ENCODE measurements at places on chromosomes 5 and 9. TPM values are rescaled to one million over a fixed set of nuclear protein-coding genes. Genes with fewer than 3 reads are reported as not detected.

GRCh38 chr5:170132269-170132975 lies 26.7 kb downstream of the FOXI1 start:
- DNase-seq: peak; percentile 83

- peak; percentile 33 for DNase-seq
Measured at GRCh38 chr9:85741095-85741874, 469 bp downstream of the AGTPBP1 start.

DNA sequence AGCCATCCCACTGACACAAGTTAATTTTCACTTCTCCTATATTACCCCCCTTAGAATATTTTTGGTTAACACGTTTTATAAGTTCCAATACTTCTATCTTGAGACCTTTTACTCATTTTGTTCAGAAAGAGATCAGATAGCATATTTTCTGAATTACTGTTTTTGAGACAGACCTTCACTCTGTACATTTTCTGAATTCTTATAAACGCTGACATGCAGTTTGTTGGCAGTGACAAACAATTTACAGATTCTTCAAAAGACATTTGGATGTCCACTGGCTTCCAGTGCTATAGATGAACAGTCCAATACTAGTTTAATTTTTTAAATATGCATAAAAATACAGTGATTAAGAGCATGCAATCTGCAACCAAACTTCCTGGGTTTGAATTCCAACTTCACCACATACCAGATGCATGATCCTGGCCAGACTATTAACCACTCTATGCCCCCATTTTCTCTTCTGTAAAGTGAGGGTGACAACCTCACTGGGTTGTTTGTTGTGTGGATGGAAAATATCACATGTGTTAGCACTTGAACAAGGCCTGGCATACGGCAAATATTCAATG lies 142.1 kb downstream of the AGTPBP1 start:
- DNase-seq: no peak

DNA sequence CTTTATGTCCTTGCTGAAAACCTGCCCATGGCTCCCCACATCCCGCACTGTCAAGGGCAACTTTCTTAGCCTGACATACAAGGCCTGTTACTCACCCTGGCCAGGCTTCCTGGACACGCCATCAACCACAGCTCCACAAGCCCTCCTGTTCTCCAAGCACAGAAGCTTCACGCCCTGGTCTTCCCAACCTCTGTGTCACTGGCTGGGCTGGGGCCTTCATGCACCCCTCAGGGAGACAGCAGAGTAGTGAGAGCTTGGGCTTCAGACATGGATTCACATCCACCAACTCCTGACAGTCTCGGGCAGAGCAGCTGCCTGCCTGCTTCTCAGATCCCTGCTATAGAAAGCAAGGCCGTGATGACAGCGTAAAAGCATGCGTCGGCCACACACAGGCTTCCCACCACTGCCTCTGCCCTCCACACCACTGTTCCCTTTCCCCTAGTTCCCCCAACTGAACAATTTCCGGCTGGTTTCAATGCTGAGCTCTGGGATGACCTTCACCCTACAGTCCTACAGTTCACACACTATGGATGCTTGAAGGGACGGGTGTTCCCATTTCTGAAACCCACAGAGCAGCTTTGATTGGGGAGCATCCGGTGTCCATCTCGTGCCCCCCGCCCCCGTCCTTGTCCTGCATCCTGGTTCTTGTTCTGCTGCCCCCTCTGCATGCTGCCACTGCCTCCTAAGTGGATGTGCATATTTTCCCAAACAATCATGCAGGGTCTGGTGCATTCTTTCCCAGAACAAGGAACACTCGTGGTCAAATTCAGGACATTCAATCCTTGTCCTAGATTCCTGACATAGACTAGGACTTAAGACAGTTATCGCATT lies 33.4 kb upstream of the ADAMTS2 start:
- no peak for DNase-seq

- no peak for DNase-seq
Measured at GRCh38 chr5:74540622-74541021, 99.9 kb downstream of the ENC1 start.

GRCh38 chr5:8057769-8058168 lies 188.8 kb downstream of the MTRR start:
- DNase-seq: no peak

GRCh38 chr5:153974131-153974812 lies 64.4 kb downstream of the FAM114A2 start:
- DNase-seq: peak; percentile 29

DNA sequence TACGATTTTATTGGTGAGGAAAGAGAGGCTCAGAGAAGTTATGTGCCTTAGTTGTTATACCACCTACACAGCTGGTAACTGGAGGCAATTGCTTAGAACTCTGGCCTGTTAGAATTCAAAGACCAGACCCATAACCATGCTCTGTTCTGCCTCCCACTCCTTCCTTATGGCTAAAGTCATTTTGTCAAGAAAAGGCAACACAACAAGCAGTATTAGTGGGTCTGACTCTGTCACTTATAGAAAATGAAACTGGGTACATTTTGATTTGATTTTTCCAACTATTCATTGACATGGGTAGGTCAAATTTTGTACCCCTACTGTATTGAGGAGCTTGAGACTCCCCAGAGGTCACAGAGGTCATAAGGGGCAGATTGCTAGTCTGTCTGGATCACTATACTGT lies 44.5 kb upstream of the NR3C1 start:
- DNase-seq: no peak

DNA sequence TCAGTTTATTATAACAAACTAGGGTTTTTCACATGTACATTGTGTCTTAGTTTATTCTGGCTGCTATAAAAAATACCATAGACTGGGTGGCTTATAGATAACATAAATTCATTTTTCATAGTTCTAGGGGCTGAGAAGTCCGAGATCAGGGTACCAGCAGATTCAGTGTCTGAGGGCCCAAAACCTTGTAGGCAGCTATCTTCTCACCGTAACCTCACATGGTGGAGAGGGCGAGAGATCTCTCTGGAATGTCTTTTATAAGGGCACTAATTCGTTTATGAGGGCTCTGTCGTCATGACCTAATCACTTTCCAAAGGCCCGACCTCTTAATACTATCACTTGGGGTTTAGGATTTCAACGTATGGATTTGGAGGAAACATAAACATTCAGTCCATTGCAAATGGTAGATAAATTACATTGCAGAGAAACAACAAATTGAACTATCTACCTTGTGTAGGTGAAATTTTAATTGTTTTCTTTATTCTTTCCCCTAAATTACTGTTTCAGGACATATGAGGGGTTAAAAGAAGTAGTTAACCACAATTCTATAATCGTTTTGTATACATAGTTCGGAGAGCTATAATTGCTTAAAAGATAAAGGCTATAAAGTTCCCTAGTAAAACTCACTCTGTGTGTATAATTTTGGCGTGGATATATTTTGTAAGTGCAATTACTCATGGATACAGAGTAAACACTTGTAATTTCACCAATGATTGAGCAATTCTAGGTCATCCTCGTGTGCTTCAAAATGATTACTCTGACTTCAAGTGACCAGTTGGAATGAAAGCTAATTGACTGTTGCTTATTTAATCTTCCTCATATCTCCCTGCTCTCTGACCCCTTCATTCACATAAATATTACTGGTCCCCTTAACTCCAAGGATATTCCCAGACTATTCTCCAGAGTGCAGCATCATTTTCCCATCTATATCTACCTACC lies 247.5 kb upstream of the TMEM161B start:
- DNase-seq: no peak

DNA sequence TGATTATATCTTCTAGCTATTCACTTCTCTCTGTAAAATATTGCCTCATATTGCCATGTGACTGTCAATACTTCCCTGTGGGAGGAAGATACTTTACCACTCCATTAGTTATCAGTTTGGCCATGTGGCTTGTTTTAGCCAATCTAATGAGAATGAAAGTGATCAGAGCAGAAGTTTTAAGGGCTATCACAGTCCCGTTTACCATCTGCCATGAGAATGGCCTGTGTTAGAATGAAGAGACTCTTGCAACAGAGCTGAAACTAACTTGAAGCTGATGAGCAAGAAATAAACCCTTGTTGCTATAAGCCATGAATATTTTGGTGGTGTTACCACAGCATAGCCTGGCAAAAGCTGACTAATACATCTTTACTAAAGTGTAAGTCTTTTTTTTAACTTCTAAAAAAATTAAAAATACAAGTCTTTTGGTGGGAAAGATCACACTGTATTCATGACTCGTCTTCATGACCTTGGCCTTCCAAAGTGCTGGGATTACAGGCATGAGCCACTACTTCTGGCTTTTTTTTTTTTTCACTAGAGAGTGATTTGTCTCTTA lies 68.0 kb upstream of the CTNNA1 start:
- DNase-seq: no peak

DNA sequence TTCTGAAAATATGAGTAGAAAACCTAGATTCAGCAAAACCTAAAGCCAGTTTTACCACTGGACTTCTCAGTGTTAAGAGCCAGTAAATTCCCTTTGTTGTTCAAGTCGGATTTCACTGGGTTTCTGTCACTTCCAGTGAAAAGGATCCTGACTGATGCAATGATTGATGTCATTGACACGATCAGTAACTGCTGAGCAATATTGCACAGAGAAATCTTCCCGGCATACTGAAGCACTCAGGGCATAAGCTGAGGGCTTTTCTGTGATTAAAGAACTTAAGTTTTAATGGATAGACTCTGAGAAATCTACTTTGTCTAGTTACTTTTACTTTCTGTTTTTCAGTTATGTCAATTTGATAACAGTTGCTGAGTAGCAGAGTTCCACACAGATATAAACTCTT lies 61.9 kb downstream of the DENND1A start:
- DNase-seq: no peak

GRCh38 chr9:107789001-107789700 lies 299.6 kb upstream of the KLF4 start:
- peak; percentile 32 for DNase-seq

- peak; percentile 19 for DNase-seq
Measured at GRCh38 chr5:177096162-177097015, 9.7 kb downstream of the FGFR4 start.

DNA sequence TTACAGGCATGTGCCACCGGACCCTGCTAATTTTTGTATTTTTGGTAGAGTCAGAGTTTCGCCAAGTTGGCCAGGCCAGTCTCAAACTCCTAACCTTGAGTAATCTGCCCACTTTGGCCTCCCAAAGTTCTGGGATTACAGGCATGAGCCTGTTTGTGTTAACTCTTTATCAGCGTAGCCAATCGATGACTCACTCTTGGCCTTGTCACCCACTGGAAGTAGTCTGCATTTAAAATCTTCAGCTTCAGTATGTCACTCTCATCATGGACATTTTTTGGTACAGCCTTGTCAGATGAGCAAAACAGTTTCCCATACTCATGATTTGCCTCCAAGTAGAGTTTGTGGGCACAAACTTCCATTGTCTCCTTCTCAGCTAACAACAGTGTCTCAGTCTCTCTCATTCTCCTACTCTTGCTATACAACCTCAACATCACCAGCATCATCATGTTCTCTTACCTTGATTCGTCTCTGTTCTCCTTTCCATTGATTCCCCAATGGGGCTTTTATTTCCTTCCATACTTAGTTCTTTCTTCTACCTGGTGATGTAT lies 22.5 kb downstream of the MUSK start:
- peak; percentile 90 for DNase-seq

GRCh38 chr9:127176631-127177030 lies 54.2 kb upstream of the ANGPTL2 start:
- DNase-seq: no peak

GRCh38 chr5:153551537-153552079 lies 61.1 kb downstream of the GRIA1 start:
- DNase-seq: peak; percentile 75

GRCh38 chr5:139140591-139141071 lies 57.5 kb downstream of the SIL1 start:
- peak; percentile 32 for DNase-seq

DNA sequence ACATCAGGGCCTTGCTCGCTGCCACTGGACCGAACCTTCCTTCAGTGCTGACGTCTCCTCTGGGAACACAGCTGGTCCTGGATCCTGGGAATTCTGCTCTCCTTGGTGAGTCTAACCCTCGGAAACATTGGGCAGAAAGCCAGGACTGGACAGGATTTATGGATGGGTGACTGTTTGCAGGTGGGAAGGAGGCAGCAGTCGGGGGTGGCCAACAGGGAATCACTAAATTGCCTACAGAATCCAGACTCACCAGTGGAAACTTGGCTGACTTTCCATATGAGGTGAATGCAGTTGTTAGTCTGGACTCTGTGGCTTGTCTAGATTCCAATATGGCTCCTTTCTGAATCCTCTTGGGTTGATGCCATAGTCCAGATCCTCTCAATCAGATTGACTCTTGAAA lies 203.1 kb downstream of the SAXO1 start:
- peak; percentile 71 for DNase-seq

DNA sequence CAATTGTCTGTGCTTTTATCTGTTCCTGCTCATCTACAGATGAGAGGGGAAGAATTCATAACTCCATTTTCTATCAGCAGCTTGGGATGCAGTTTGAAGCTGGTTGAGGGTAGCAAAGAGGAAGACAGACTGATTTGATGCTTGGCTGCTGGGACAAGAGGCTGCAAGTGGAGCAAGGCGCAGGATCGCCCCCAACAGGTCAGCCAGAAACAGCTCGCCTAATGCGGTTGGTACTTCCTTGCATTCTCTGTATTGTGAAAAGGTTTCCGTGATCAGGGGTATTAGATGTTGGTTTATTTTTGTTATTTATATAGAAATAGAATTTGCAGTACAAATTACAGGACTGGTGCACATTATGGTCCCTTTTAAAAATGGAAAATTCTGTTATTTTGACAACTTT lies 40.6 kb downstream of the ZNF883 start:
- DNase-seq: peak; percentile 17

DNA sequence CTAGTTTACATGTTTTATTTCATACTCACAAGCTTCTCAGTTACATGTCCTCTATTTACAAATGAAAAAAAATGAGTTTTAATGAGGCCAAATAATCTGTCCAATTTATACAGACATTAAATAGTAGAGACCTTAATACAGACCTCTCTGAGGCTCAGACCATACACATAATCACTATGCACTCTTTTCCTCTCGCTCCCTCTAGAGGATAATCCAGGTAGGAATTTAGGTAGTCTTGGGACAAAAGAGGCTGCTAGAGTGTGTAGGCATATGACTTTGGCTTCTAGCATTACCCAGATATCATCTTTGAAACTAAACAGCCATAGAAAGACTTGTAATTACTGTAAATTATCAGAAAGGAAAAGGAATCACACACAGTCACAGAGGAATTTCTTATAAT lies 444.7 kb downstream of the HINT1 start:
- DNase-seq: peak; percentile 26

- DNase-seq: peak; percentile 98
Measured at GRCh38 chr9:110531776-110532175, 47.8 kb downstream of the SVEP1 start.

The PCDHB13 gene
- 2.6 TPM for total RNA-seq

The SLC34A3 gene
- not detected for total RNA-seq

The SHISAL2B gene
- not detected for total RNA-seq

The THBS4 gene
- total RNA-seq: under 0.01 TPM

The PANK3 gene
- 27.2 TPM for total RNA-seq

The WDR36 gene
- 32.8 TPM for total RNA-seq

The AQP3 gene
- 1.4 TPM for total RNA-seq

The PCDHB12 gene
- 0.88 TPM for total RNA-seq

Measured in RPMI7951 (cell line).